ENCODE measurements at places on chromosomes 12 and 14. TPM values are rescaled to one million over a fixed set of nuclear protein-coding genes. Genes with fewer than 3 reads are reported as not detected.

The PLEKHD1 gene
- 0.20 TPM for total RNA-seq

DNA sequence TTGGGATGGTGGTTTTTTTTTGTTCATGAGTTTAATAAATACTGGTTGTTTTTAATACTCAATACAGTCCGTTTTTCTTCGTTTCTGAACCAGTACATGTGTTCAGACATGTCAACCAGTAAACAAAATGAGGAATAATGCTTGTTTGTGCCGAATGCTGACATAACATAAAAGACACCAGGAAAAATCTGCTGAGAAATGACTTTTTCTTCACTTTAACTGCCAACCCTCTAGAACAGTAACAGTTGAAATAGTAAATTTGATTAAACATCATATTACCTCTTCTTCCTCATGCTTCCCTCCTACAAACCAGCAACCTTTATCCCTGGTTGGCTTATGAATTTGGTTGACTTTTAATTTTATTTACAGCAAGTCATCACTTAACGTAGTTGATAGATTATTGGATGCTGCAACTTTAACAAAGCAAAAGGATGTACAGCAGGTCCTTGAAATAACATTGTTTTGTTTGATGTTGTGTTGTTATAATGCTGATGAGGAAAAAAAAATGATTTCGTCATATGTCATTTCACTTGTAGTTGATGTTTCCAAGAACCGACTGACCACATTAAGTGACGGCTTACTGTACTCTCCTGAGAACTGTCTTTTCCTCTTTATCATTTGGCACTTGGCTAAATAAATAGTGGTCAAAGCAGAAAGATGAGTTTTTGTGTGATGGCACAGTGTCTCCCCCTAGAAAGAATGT is 340.5 kb downstream of the TMTC2 start:
- DNase-seq: no peak

The PCED1B gene
- total RNA-seq: 0.49 TPM

DNA sequence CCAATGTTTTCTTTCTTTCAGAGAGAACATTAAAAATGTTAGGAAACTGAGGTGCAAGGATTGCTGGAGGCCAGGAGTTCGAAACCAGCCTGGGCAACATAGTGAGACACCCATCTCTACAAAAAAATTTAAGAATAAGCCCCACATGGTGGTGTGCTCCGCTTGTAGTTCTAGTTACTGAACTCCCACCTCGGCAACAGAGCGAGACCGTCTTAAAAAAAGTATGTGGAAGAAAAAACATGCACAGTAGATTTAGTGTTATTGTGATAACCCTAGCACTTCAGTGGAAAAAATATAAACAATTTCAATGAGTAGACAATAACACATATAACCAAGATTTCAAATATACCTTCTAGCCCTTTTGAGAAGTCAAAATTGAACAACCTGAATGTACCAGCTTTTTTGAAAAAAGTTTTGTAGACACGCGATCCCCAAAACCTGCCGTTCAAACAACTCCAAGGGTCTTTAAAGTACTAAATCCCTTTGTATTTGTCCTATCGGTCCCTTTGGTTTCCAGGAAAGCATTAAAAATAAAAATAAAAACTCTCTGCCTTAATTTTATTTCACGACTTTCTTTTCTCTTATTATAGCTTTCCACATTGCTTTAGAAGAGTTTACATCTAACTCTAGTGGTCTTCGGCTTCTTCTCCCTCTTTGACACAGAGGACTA is 1.0 kb upstream of the ANO6 start:
- peak; percentile 54 for DNase-seq

DNA sequence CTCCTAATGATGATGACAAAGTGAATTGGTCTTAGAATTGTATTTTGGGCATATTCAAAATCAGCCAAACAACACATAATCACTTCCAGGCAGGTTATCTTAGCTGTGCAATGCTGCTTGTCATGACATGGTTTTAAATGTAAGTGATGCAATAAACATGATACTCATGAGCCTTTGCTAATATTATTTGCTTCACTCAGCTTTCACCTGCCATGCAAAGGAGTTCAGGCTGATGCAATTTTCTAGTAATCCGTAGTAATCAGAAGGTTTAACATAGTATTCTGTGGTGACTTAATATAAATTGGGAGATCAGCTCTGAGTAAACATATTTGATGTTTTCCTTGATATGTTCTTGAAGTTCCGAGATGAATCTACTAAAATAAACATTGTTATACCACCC is 29.1 kb downstream of the TMEM260 start:
- no peak for DNase-seq

The SMCO3 gene
- total RNA-seq: 0.39 TPM

DNA sequence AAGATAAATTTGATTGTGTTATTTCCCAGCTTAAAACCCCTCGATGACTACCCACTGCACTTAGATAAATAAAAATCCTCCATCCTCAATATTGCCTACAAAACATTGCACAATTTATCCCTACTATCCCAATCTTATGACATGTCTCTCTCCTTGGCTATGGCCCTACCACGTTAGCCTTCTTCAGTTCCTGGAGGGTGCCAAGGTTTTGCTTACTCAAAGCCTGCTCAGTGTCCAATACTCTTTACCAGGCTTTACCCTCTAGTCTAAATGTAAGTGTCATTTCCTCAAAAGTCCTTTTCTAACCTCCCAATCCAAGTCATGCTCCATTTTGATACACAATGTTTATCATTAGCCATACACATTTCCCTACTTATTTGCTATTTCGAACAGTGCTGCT is 35.0 kb upstream of the PPM1A start:
- DNase-seq: no peak

DNA sequence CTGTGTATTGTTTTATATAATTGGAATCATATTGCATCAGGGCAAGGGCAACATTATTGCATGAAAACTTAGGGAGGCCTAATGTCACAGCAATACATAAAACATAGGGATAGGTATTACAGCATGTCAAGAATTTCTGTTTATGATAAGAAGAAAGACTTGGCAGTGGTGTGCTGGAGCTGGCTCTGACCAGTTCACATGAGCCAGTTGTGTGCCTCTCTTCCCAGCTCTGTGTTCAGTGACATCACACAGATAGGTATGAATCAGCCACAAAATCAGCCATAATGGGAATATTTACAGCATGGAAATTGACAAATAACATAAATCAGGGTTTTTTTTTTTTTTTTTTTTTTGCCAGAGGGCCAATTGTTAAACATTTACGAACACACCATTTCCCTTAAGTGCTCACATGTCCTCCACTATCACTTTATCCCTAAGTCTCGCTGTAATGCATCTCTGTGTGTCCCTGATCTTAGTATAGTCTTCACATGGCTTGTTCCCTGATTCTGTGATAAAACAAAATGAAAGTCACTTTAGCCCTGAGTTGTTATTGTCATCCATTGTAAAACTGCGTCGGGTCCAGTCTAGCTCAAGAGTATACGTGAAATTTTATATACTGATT is 31.9 kb upstream of the ACSM4 start:
- no peak for DNase-seq

The DLK1 gene
- total RNA-seq: 114 TPM

The CCDC175 gene
- not detected for total RNA-seq

DNA sequence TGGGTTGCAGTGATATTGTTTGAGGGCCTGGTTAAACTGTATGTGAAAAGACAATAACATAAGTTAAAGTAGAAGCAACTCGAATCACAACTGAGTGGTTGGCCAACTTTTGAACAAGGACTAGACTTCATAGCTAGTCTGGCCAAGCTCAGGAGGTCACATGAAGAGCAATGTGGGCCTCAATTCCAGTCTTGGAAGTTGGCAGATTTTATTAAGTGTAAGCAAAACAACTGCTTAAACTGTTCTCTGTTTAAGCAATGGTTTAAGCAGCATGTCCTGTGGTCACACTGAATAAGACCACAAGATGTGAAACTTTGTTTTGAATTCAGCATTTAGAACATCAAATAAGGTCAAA is 100.4 kb downstream of the TMTC3 start:
- DNase-seq: no peak

- no peak for DNase-seq
These were observed 856 bp upstream of the EIF4B start for GRCh38 chr12:53005215-53005985.

- no peak for DNase-seq
These were observed 334.9 kb upstream of the SFSWAP start for GRCh38 chr12:131375972-131376345.

- no peak for DNase-seq
These were observed 76.6 kb downstream of the PAX9 start for GRCh38 chr14:36738269-36738668.

GRCh38 chr12:65634626-65635331 is 189.5 kb upstream of the HMGA2 start:
- DNase-seq: no peak

DNA sequence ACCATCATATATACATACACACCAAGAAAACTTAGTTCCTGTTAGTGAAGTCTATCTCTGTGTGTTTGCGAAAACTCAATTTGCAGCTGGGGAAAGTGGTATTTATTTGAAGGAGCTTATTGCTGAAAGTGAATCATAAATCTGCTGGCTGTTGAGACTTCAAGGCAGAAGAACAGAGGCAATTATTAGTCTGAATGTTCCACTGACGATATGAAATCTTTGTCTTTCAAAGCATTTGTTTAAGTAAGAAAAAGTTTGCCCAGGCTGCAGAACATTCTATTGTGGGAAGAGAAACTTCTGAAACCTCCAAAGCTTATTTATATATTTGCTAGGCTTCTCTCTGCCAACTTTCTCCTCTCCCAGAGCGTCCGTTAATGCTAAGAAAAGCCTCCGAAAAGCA is 255.7 kb upstream of the TMPO start:
- DNase-seq: peak; percentile 20

DNA sequence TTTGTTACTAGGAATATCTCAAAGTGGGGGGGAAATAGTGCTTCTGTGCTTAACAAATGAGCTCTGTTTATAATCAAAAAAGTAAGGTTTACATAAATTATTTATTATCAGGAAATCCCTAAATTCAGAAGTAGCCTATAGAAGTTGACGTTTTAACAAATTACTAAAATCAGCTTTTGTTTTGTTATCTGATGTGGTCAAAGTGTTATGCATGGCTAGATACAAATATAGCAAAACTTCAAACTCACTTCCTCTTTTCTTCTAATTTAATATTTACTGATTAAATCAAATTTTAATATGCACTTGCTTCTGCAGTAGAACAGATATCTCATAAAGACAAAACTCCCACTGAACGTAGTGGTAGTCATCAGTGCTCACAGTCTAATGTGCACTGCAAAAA is 47.5 kb downstream of the GARIN6 start:
- no peak for DNase-seq

DNA sequence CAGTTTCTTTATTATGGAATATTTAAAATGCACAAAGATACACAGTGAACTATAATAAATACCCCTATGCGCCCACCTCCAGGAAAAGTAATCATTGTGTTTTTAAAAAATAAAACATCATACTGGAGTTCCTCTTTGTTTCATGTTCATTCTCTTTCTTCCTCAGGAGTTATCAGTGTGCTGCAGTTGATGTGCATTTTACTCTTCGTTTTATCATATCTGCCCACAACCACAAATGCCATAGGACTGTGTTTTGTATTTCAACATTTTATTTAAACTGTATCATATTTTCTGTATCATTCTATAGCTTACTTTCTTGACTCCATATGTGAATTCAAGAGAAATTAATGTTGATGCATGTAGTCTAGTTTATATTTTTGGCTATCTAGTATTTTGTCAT is 53.9 kb downstream of the TSHR start:
- no peak for DNase-seq

The KRT2 gene
- 12.1 TPM for total RNA-seq

GRCh38 chr12:6938353-6939190 is 5.0 kb upstream of the RNU7-1 start:
- no peak for DNase-seq

GRCh38 chr12:3592856-3593625 is 102.0 kb downstream of the PRMT8 start:
- no peak for DNase-seq

DNA sequence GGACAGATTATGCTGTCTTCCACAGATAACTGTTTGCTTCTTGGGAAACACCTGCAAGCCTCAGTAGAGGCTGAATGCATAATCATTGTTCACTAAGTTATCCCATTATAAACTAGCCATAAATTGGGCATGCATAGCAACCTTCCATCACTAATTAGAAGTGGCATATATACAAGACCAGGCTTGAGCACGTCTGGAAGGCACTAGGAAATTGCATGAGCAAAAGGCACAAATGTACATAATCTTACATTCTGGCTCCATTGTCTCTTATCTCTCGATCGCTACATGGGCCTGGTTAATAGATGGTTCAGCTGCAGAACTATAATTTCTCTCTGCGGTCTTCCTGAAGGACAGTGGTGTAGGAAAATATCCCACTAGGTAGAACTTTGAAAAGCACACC is 679.2 kb downstream of the RPL10L start:
- DNase-seq: no peak

DNA sequence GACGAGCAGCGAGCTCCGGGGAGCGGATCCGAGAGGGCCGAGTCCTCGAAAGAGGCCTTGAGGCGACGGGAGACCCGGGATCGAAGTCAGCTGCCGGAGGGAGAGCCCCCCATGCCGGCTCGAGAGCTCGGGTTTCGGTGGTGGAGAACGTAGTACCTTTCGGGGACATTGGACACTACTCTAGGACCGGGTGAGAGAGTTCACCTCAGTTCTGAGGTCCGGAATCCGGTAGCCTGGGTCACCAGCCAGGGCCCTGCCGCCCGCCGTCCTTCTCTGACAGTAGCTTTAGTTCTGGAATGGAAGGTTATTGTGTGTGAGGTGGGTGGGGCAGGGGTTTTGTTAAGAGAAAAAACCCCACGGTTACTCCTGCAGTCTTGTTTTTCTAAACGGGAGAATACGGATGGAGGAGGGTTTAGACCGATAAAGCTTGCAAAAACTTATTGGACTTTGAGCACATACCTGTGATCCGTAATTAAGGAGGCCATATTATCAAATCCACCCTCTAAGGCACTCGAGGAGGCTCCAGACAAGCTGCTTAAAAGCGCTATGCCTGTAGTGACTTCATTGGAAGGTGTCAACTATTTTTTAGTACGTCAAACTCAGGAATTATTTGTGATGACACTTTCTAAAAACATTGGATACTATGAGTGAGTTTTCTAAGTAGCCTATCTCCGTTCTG is 765 bp downstream of the SCYL2 start:
- DNase-seq: peak; percentile 21

The MANSC4 gene
- not detected for total RNA-seq

DNA sequence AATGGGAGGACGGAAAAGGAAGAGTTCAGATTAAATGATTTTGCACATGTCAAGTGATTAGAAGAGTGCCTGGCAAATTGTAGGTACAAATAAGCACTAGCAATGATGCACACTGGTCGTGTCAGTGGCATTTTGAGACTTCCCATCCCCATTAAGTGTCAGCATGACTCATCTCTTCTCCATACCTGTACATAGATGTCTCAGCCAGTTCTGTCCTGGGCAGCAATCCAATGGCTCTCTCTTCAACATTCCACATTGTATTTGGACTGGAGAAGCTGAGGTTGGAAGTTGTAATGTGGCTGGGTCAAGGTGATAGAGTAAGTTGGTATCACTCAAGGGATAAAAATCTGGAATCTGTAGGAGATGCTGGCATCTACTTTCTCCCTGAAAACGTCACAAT is 742.7 kb downstream of the VRK1 start:
- no peak for DNase-seq

- DNase-seq: no peak
These were observed 15.7 kb upstream of the STON2 start for GRCh38 chr14:81415781-81416180.

The LTBR gene
- 28.2 TPM for total RNA-seq
